EL (cell line): ENCODE measurements at places on chromosomes 16 and 17.
A peak's percentile ranks its signal among the peaks of the same experiment; 100 is the strongest.

DNA sequence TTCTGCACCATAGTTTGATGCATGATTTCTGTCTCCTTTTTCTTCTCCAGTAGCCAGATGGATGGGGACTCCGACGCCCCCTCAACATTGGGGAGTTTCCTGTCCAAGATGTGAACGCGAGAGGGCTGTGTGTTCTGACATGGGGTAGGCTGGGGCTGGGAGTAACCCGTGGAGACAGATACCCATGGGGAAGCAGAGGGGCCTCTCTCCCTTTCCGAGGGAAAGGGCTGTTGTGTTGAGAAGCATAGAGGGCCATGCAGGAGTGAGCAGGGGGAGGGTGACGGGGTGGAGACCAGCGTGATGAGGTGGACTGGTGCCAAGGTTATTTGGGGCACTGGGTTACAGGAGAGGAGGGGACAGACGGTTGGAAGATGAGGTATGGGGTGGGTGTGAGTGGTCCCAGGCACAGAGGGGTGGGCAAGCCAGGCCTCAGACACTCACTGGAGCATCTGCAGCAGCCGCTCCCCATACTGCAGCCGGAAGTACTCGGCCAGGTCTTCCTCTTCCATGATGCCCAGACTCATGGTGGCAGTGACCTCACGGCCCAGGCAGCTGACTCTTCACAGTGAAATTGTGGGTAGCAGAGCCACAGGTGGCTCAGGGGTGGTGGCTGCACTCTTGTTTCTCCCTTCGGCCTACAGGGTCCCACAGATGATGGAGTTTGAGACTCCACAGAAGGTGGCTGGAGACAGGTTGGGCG lies 400 bp downstream of the CCDC42 start:
- no peak for DNase-seq

- DNase-seq, result no peak
Observed at GRCh38 chr17:2299756-2300155, 3.8 kb downstream of the SMG6 start.

DNA sequence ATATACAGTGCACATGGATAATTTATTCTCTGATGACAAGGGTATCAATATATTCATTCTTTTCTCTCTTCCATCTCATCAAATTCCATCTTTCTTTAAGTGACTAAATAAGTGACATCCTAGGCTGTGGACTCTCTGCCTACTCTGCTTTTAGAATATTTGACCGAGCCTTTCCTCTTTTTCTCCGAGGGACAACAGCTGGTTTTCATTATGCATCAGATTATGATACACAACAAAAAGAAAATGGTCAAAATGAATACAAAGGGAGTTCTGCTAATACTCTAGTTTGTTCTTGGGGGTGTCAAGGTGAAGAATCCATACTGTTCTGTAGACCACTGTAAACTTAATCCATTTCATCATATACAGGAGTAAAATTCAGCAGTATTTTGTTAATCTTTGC lies 942.6 kb downstream of the KCNJ2 start:
- no peak for DNase-seq

- no peak for DNase-seq
Observed at GRCh38 chr16:55527885-55528284, 19.0 kb downstream of the LPCAT2 start.

- peak; percentile 16 for DNase-seq
Observed at GRCh38 chr16:30533748-30534367, 800 bp downstream of the ZNF747 start.

DNA sequence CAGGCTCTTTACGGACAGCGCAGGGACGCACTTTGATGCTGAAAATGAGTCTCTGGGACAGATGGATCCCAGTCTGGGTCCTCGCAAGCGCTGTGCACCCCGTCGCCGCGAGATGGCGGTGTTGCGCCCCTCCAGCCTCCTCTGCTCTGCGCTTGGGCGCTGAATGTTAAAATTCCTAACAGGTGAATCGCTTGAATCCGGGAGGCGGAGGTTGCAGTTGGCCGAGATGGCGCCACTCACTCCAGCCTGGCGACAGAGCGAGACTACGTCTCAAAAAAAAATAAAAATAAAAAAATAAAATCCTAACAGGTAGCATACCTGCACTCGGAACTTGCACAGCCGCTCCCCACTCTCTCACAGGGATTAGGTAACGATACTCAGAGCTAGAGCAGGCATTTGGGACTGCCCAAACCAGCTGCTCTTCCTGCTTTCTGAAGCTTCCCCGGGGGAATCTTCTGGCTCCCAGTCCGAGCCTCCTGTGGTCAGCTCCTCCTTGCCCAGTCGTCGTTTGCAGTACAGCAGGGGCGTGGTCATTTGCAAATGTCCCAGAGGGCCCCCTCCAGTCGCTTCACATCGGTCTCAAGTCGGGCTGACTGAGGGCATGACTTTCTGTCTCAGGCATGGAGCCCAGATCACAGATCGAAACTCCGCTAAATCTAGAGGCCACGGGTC lies 26.2 kb upstream of the OSGIN1 start:
- DNase-seq, result peak; percentile 78

DNA sequence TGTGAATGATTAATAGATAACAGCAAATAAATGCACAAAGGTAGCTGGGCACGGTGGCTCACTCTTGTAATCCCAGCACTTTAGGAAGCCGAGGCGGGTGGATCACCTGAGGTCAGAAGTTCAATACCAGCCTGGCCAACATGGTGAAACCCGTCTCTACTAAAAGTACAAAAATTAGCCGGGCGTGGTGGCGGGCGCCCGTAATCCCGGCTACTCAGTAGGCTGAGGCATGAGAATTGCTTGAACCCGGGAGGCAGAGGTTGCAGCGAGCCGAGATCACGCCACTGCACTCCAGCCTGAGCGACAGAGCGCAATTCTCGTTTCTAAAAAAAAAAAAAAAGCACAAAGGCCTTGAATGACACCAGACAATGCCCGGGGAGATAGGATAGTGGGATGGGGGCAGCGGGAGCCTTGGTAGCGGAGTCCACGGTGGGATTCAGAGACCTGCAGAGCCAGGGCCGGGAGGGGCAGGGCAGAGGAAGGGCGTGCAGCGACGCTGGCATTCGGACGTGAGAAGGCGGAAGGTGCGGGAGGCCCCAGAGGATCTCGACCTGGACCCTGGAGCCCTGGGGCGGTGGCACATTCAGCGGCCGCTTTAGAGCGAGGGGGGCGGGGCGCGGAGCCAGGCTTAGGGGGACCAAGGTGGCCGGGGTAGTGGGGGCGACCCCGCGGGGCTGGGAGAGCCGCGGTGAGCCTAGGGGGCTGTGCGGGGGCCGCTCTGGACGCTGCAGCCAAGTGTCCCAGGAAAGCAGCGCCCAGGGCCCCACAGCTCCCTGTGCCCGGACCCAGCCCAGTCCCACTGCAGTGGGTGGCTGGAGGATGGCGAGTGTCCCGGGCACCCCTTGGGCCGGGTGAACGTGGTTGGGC lies 999 bp upstream of the FLYWCH2 start:
- peak; percentile 25 for DNase-seq

GRCh38 chr16:84600343-84601229 lies 17.3 kb downstream of the COTL1 start:
- DNase-seq, result no peak

DNA sequence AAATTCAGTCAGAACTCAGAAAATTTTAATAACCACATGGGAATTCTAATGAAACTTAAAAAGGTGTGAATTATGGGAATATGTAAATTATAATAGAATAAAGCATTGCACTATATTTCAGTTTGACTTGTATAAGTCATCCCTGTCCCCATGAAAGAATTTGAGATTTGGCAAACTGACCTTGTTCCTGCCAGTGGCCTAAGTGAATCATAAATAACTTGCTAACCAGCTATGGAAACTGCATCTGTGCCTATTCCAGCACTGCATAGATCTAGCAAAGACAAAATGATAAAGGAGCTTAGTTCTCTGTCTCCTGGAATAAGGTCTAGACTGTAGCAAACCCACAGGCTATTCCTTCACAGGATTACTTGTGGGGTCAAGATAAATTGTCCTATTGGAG lies 106.8 kb upstream of the NOG start:
- DNase-seq, result no peak

DNA sequence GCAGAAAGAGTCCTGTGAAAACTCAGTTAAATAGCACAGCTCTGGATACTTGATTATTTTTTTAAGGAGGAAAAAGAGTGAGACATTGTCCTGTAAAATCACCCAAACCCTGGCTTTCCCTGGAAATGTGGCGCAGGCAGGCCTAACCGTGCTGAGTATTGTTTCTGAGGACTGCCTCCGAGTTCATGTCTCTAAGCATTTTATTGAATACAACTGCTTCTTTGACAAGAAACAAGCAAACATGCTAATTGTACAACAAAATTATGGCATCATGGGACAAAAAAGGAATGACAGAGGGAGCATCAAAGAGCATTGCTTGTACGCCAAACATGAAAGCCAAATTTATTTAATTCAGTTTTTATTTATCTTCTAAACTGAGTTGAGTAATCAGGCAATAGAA lies 64.5 kb upstream of the HSBP1 start:
- no peak for DNase-seq

DNA sequence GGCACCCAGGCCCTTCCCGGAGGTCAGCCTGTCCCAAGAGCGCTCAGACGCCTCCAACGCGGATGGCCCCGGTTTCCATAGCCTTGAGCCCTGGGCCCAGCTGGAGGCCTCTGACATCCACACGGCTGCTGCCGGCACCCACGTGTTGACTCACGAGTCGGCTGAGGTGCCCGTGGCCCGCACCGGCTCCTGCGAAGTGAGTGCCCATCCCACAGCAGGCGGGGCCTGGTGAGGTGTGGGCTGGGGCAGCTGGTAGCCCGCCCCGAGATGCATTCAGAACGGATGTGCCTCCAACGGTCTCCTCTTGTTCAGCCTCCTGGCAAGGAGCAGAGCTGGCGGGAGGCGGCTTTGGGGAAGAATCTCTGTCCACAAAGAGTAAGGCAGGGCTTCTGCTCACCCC lies 2.7 kb downstream of the WDR90 start:
- no peak for DNase-seq

GRCh38 chr16:17962726-17963125 lies 373.8 kb downstream of the NPIPA8 start:
- DNase-seq, result no peak

DNA sequence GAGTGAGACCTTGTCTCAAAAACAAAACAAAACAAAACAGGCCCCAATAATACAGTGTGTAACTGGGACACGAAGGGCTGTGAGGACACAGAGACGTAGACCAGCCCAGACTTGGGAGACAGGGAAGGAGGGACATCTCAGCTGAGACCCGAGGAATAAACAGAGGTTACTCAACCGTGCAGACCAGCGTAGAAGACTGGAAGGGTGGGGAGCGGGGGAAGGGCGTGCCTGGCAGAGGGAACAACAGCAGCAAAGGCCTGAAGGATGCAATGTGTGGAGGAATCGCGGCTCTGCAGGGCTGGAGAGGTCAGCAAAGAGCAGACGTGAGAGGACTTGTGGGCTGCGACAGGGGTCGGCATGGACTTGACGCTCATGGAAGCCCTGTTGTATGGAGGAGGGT lies 11.6 kb upstream of the CES4A start:
- DNase-seq, result no peak

- no peak for DNase-seq
Observed at GRCh38 chr17:75588596-75589011, 1.0 kb downstream of the MYO15B start.

DNA sequence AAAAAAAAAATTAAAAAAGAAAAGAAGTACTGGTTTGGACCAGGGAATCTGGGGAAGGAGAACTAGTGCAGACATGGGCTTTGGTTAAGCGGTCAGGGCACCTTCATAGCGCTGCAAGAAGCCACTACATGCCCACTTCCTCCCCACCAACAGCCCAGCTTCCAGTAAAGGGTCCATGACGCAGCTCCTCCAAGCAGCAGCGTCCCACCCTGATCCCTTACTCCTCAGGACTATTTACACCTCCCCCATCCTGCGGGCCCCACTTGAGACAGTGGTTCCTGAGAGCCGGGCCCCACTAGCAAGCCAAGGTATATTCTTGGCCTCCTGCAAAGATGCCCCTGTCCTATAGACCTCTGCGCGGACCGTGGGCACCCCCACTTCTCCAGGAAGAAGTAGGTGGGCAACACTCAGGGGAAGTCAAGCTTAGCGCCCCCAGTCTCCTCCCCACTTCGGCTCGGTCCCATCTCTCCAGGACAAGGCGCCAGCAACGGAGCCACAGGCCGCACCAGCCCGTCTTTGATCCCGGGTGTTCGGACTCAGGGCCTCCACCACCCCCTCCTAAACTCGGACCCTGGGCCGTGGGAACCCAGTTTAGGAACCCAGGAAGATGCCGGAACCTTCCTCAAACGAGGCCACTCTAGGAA lies 913 bp upstream of the PRR14 start:
- DNase-seq, result no peak

DNA sequence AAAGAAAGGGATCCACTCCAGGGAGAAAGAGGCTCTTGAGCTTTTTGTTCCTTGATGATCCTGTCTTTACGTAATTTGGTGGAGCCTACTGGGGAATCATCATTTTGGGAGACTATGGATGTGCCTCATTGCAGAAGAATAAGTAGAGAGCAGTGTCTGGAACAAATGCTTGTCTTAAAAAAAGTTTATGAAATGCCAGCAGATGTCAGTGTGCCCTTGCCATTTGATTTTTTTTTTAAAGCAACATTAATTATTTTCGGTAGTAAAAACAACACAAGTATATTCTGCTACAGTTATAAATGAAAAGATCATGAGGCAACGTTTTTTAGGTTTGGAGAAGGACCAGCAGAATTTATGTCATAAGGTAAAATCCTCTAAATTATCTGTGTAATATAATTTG lies 934.8 kb upstream of the EEF2KMT start:
- no peak for DNase-seq

GRCh38 chr17:76558198-76559095 lies 18.6 kb downstream of the PRCD start:
- peak; percentile 35 for DNase-seq

- DNase-seq, result no peak
Observed at GRCh38 chr17:78966910-78967600, 12.7 kb downstream of the LGALS3BP start.
